ENCODE measurements at places on chromosomes 7 and 10.
A peak's percentile ranks its signal among the peaks of the same experiment; 100 is the strongest.

GRCh38 chr7:30309842-30310435, 25.5 kb downstream of the ZNRF2 start:
- no peak for DNase-seq

GRCh38 chr10:127872871-127873600, 19.7 kb downstream of the CLRN3 start:
- no peak for DNase-seq

DNA sequence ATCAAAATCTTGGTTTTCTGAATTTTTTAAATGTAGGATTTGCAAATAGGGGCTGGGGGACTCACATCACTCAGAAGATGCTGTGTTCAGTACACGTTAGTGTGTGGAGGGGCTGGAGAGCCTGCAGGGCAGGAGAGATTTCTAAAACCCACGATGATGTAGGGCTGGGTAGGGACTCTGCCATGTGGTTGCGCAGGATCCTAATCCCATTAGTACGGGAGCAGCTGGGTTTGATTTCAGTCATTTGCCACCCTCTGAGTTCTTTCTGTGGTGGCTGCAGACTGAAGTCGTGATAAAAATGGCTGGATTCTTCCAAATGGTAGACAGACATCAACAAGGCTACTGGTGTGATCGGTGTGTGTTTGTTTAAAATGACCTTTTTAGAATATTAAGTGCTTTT, 14.2 kb upstream of the GET4 start:
- DNase-seq: no peak

DNA sequence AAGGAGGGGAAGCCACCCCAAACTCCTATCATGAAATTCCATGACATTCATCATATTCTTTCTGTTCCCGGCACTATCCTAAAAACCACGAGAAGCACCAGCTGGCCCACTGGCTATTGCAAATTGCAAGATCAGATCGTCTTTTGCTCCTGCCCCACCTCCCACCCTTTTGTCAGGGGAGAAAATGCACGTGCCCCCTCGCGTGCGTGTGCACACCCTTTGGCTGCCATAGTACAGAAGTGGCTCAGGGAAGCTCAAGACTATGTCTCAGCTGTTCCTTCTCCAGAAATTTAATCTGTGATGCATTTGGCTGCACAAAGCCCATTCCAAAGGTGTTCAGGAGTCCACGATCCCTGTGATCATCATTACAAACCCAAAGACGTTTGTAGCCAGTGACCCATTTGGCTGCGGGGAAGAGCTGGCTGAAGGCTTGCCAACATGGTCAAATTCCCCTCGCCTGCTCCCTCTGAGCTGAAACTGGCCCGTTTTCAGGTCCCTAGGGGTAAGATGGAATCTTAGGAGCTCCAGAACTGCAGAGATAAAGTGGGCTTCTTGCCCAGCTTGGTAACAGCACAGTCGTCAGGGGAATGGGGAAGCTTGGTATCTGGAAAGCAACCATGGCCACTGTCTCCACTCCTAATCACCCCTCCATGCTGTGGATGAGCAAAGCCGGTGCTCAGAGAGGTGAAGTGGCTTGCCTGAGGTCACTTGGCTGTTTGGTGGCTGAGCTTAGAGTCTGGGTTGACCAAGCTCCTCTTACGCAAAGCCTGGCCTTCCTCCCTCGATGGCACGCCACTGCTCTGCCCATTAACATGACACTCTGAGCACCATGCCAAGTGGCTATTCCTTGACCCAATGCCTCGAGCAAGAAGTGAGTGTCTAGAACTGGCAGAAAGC, 155.4 kb downstream of the NEURL1 start:
- peak; percentile 59 for DNase-seq

DNA sequence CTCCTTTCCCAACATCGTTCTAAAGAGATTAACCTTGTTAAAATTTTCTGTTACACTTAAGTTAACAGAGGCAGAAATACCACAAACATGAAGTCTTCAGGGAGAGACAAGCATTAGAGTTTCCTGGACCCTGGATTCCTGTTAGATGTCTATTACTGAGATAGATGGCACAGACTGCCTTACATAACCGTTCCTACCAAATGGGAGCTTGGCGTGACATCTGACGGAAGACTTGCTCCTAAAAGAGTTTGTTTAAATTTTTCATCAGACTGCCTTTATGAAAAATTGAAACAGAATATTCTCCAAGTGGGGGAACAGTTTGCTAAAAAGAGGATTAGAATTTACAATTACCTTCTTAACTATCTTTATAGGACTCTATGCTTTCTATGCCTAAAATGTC, 22.7 kb downstream of the ANK3 start:
- no peak for DNase-seq

DNA sequence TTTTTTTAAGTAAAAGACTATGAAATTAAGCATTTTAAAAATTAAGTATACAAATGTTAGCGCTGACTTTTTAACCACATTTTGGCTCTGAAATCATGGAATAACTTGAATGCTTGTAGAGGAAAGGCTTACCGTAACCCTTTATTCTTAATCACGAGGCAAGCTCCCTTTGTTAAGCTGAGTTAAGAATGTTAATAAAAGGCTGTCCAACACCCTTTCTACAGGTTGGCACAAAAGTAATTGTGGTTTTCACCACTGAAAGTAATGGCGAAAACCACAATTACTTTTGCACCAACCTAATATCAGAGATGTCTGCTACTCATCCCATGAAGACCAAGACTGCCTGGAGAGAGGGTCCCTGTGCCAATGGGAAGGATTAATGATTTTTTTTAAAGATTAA, 70.6 kb downstream of the STK17A start:
- no peak for DNase-seq

- DNase-seq: no peak
Observed at GRCh38 chr7:30382607-30383006, 96.0 kb downstream of the NOD1 start.

DNA sequence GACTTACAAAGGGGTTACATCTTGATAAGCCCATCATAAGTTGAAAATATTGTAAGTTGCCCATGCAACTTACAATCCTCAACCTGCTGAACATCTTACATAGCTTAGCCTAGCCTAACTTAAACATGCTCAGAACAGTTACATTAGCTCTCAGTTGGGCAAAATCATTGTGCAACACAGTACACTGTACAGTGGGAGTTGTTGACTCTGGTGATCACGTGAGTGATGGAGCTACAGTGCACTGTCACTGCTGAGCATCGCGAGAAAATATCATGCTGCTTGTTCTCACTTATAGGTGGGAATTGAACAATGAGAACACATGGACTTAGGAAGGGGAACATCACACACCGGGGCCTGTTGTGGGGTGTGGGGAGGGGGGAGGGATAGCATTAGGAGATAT, 214.9 kb upstream of the ZMIZ1 start:
- no peak for DNase-seq

DNA sequence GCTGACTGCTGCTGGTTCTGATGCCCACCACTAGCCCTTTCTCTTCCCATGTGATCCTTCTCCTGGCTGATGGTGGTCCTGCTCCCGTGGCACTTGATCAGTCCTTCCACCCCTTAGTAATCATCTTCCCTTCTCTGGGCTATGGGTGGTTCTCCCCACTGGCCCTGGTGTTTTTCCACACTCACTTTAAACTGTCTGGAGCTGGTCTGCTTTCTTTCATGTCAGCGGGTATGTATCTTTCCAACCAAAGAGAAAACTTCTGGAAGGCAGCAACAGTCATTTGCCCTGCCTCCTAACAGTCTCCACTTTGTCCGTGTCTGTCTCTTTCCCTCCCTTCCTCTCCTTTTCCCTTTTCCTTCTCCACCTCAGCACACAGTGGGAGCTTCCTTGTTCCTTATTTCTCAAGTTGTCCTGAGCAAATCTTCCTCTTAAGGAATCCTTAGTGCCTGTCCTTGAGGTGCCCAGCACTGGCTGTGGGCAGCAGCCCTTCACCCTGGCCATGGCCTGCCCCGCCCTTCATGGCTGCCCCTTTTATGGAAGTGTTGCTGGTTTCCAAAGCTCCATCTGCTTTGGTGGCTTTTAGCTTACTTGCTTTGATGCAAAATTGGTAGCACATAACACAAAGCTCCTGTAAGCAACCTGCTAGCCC, 189.0 kb downstream of the TCF7L2 start:
- no peak for DNase-seq

DNA sequence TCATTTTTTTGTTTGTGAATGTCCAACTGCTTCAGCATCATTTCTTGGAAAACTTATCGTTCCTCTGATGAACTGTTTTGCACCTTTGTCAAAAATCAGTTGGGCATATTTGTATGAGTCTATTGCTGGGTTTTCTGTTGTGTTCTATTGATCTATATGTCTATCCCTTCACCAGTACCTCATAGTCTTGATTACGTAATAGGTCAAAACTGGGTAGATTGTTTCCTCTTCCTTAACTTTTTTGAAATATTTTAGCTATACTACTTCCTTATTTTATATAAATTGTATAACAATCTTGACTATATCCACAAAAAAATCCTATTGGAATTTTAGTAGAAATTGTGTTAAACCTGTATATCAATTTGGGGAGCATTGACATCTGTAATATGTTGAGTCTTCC, 104.1 kb upstream of the PALS2 start:
- DNase-seq: no peak

DNA sequence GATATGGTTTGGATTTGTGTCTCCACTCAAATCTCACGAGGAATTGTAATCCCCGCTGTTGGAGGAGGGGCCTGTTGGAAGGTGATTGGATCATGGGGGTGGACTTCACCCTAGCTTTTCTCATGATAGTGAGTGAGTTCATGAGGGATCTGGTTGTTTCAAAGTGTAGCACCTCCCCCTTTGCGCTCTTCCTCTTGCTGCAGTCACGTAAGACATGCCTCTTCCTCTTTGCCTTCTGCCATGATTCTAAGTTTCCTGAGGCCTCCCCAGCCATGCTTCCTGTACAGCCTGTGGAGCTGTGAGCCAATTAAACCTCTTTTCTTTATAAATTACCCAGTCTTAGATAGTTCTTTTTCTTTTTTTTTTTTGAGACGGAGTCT, 17.1 kb downstream of the CDNF start:
- no peak for DNase-seq

Data from fibroblast of skin of left quadriceps (primary cell).